ENCODE measurements at places on chromosomes 3 and 15. TPM values are rescaled to one million over a fixed set of nuclear protein-coding genes. Genes with fewer than 3 reads are reported as not detected.

The OR5K3 gene
- total RNA-seq: not detected

The AMOTL2 gene
- 25.6 TPM for total RNA-seq

The TTLL13 gene
- total RNA-seq: 0.22 TPM

The CNTN3 gene
- total RNA-seq: 12.8 TPM

The ITPKA gene
- 1.5 TPM for total RNA-seq

Measured in motor neuron (in vitro differentiated cells).